ENCODE measurements at places on chromosomes 7 and 10.

DNA sequence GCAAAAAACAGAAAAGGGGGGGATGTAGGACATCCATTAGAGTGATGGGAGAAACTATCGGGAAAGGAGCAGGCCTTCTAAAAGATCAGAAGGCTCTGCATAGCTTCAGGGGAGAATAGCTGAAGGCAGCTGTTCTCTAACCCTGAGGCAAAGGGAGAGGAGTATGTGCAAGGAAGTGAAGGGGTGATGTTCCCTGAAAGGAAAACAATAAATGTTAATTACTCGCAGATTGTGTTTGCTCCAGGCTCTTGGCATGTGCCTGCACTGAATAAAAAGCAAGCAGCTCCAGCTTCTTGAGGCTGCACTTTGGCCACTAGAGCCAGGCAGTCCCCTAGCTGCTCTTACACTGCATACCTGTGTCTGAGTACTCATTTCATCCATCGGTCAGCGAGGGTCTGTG lies 14.4 kb upstream of the STARD3NL start:
- DNase-seq: no peak

DNA sequence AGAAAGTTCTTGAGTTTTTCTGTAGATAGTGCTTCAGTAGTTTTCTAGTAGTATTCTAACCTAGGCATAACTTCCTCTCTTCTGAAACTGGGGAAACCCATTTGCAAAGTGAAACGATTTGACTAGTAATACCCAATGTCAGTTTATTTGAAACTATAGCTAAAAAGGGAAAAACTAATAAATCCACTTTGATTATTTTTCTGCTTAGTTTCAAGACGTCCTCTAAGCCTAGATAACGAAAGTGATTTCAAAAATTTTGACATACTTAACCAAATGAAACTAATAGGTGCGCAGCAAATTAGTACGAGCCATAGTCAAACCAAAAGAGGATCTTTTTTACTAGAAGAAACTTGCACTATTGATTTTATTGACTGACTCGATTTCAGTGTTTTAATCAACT lies 9.8 kb upstream of the SP8 start:
- no peak for DNase-seq

- no peak for DNase-seq
Measured at GRCh38 chr10:12403119-12403518, 53.8 kb downstream of the CAMK1D start.

DNA sequence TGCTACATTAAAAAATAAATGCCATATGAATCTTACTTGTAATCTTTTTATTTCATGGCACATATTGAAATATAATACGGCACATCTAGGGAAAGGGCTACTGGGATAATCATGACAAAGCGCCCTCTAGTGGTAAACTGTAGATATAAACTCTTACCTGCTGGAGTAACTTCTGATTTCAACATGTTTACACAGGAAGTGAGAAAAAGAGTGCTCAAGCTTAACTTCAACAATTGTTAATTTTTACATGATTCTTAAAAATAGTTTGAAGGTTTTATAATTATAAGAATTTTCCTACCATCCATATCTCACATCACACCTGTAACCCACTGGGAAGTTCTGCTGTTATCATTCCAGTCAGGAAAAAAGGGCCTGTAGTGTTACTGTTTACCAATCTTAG lies 2.0 kb upstream of the HEPACAM2 start:
- no peak for DNase-seq

DNA sequence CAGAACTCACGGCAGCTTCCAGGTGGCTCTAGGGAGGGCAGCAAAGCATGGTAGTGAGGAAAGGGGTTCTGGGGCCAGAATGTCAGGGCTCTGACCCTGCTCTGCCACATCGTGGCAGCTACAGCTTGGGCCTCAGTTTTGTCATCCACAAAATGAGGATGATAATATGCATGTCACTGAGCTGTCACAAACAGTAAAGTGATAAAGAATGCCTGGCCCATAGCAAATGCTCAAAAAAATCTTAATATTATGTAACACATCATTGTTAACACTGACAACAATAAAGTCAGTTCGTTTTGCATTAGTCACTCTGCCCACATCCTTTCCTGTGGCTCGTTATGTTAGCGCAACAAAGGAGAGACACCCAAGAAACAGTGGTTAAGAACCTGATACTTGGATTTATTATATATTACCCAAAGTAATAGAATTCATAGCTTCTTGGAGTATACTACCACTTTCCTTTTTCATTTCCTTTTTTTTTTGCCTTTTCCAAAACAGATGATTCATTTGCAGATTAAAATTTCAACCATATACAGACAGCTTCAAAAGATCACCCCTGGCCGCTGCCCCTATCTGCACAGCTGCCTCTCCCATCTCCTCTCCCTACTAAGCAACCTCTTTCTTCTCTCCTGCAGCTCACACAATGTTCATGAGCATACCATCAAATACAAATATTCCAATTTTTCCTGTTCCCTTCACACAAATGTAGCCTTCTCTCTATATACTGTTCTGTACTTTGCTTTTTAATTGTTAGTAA lies 45.5 kb upstream of the DDC start:
- peak; percentile 20 for DNase-seq

- no peak for DNase-seq
Measured at GRCh38 chr7:4879396-4880081, 4.0 kb downstream of the RADIL start.

DNA sequence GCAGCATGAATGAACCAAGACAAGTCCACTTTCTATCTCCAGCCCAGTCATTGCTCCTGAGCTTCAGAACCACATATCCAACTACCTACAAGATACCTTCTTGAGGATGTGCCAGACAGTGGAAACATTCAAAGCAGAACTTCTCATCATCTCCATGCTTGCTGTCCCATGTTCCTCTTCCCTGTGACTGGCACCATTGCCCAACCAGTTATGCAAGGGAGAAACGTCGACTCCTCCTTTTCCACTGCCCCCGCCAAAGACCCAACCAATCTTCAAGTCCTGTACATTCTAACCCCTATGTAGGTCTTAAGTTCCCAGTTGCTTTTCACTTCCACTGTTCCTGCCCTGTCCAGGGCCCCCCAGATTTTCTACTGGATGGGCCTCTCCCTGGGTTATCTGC lies 225.7 kb downstream of the RPS24 start:
- DNase-seq: no peak

- no peak for DNase-seq
Measured at GRCh38 chr7:44846816-44847508, 925 bp downstream of the H2AZ2 start.

GRCh38 chr10:19310066-19310465 lies 261.5 kb downstream of the MALRD1 start:
- no peak for DNase-seq

DNA sequence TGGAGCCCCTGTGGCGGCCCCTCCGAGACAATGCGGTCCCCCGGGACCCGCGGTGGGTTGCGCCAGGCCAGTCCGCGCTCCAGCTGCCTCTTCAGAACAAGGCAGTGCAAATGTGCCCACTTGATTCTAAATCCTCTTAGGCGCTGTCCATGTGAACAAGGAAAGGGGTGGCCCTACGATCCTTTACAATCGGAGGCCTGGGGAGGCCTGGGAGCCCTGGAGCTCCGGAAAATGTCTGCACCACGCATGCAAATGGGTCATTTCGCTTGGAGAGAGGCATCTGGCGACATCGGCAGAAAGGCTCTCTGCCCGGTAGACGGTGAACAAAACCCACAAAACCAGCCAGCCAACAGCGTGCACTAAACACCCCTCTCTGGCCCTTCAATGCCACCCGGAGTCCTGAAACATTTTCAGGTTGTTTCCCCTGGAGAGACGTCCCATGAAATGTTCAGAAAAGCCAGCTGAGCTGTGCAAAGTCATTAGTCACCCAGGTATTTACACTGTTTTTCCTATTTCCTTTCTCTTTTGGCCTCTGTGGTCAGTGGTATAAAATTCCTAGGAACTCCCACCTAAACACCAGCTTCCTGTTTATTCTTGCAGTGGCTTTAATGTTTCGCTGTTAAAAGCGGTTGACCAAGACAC lies 102.8 kb upstream of the ZNF438 start:
- no peak for DNase-seq

DNA sequence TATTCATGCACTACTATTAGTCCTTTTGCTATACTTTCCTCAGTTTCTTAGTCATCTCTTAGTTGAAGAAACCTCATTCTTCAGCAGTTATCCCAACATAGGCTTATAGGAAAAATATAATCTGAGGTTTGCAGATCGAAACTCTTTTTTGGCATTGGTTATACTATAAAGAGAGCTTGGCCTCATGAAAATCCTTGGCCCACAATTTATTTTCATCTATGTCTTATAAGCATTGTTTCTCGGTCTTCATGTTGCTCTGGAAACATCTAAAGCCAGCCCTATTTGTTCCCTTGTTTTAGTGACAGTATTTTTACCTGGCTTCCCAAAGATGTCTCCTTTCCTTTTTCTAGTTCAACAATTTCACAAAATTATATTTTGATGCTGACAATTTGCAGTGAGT lies 345.1 kb upstream of the PRKCQ start:
- no peak for DNase-seq

DNA sequence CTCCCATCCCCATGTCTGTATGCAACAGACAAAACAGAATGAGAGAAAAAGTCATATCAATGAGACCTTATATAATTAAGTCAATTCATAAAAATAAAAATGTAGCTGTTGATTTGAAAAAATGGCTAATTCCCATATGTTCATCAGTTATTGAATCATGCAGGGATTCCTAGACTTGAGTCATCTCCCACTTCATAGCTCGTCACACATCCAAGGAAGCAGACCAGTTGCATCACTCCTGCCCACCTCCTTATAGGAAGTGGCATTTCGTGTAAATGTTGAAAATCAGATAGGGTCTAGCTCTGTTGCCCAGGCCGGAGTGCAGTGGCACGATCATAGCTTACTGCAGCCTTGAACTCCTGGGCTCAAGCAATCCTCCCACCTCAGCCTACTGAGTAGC lies 56.1 kb upstream of the SH2B2 start:
- DNase-seq: no peak

DNA sequence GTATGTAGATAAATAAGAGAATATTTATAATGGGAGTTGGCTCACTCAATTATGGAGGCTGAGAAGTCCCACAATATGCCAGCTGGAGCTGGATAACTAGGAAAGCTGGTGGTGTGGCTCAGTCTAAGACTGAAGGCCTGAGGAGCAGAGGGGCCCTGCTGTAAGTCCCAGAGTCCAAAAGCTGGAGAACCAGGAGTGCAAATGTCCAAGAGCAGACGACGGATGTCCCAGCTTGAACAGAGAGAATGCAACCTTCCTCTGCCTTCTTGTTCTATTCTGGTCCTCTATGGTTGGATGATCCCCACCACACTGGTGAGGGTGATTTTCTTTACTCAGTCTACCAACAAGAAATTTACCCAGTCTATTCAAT lies 13.2 kb downstream of the IL2RA start:
- no peak for DNase-seq

- no peak for DNase-seq
Measured at GRCh38 chr7:6268907-6269306, 3.5 kb downstream of the CYTH3 start.

- DNase-seq: no peak
Measured at GRCh38 chr10:102982296-102982695, 64.2 kb downstream of the CNNM2 start.

DNA sequence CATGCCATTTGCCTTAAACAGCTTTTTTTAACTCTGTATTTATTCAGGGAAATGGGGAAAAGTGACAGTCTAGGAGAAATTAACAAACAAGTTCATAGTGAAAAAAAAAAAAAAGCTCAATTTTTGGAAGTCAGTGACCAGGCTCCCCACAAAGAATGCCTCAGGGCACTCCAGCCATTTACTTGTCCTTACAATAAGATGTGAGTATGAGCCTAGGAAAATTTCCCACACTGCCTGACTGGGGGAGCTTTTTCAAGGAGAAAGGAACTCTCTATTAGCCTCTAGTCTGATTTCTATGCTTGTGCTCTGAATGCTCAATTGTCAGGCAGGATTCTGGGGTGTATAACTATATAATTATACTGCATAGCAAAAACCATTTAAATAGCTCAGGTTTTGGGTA lies 74.9 kb upstream of the NRBF2 start:
- no peak for DNase-seq

- DNase-seq: no peak
Measured at GRCh38 chr7:11847336-11847735, 15.3 kb upstream of the THSD7A start.

GRCh38 chr10:14296065-14296709 lies 34.5 kb downstream of the FRMD4A start:
- DNase-seq: no peak

Data from stimulated activated CD8-positive, alpha-beta memory T cell treated with anti-CD3 and anti-CD28 coated beads, Interleukin-7, amount 100 ng/mL, for 4 hours (primary cell).